ENCODE measurements at places on chromosomes 4 and X.

DNA sequence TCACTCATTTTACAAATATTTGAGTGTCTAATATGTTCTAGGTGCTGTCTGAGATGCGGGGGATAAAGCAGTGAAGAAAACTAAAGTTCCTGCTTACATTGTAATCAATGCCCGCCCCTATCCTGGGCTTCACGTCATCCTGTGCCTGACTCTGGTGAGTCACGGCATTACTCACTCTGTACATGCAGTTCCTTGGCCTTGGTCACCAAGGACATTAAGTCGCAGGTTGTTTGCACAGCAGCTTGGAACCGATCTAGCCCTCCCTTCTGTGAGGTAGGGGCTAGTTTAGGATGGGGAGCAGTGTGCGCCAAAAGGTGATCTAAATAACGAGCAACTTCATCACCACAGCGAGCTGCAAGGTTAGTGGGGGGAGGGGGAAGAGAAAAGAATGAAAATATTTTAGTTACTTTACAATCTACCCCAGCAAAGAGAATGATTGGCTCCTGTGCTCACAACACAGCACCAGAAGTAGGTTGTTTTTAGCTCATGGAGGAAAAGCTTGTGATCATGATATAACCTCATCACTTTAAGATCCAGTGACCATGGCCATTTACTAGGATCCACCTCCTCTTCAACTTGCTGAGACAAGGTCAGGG is 48.0 kb upstream of the HDAC8 start:
- DNase-seq: no peak

DNA sequence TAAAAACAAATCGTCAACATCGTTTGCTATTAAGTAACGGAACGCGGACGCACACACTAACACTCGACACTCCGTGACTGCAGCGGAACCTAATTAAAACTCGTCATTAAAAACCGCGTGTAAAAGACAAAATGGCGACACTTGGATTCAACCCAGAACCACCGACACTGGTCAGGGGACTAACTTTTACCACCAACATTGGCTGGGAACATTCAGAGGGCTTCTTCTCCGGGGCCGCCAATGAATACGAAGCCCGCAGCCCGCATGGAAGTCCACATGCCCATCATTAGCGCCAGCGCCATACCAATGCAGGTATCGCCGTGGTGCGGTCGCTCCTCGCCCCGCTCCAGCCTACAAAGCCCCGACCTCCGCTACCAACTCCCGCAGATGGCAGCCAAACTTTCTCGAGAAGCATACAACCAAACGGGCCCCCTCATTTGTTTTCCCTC is 498 bp downstream of the RBMX start:
- no peak for DNase-seq

- no peak for DNase-seq
Observed at GRCh38 chrX:7216981-7217587, 69.1 kb upstream of the PUDP start.

DNA sequence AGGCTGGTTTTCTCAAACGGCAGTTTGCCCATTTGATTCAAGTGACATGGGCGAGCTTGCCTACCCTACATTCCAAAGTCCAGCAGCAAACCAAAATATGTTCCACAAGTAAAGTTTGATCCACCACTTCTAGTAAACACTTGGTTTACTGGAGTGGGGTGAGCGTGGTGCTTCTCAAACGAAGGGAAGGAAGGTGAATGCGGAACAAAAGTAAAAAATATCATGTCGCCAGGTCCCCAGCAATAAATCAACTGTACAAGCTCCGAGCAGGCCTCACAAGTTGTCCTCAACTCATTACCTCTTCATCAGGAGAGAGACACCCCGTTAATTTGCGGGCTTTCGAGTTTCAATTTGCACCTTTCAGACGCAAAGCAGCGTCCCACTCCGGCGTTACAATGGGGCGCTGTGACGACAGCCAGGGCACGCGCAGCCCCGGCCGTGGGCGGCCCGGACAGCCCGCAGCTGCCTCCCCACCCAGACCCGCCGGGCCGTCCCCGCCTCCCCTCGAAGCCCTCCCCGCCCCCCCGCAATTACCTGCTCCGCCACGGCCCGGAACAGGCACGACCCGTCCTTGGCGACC is 1.0 kb downstream of the OTUD4 start:
- DNase-seq: no peak

GRCh38 chrX:102745513-102745856 is 24.9 kb downstream of the GPRASP3 start:
- DNase-seq: no peak

GRCh38 chrX:9785944-9786797 is at the start of gene SHROOM2:
SHROOM2 (plus strand) TSS chrX:9786429; CDS start chrX:9786546, 117 bp downstream.
- no peak for DNase-seq

Data from osteocyte (in vitro differentiated cells).